Left forelimb (tissue), 1 donor: ENCODE measurements at places on chromosomes 1 and 21.

- DNase-seq = no peak
Measured at GRCh38 chr1:162292422-162292849, 84.2 kb downstream of the SPATA46 start.

GRCh38 chr1:70299472-70299871, 55.0 kb downstream of the ANKRD13C start:
- DNase-seq = no peak

- DNase-seq = peak; percentile 81
Measured at GRCh38 chr1:226309398-226310244, 657 bp upstream of the LIN9 start.

DNA sequence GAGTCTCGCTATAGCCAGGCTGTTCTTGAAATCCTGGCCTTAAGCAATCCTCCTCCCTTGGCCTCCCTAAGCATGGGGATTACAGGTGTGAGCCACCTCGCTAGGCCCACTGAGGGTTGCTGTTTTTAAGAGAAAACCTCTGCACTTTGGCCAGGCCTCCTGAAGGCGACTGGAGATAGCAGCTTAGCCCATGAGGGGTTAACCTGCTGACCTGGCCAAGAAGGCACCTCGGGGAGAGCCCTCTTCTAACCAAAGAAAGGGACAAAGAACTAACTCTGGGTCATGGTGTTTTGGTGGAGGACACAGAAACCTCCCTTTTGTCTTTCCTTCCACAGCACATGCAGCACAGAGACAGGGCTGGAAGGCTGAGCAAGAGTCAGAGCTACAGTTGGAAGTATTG, 17.7 kb upstream of the KNCN start:
- DNase-seq = peak; percentile 23

- no peak for DNase-seq
Measured at GRCh38 chr21:29789393-29789792, 150.4 kb downstream of the GRIK1 start.

GRCh38 chr1:22001409-22001808, at the start of gene CELA3A:
TSS of gene CELA3A (plus strand) at chr1:22001657. CDS start at chr1:22001675, 18 bp downstream.
- no peak for DNase-seq

DNA sequence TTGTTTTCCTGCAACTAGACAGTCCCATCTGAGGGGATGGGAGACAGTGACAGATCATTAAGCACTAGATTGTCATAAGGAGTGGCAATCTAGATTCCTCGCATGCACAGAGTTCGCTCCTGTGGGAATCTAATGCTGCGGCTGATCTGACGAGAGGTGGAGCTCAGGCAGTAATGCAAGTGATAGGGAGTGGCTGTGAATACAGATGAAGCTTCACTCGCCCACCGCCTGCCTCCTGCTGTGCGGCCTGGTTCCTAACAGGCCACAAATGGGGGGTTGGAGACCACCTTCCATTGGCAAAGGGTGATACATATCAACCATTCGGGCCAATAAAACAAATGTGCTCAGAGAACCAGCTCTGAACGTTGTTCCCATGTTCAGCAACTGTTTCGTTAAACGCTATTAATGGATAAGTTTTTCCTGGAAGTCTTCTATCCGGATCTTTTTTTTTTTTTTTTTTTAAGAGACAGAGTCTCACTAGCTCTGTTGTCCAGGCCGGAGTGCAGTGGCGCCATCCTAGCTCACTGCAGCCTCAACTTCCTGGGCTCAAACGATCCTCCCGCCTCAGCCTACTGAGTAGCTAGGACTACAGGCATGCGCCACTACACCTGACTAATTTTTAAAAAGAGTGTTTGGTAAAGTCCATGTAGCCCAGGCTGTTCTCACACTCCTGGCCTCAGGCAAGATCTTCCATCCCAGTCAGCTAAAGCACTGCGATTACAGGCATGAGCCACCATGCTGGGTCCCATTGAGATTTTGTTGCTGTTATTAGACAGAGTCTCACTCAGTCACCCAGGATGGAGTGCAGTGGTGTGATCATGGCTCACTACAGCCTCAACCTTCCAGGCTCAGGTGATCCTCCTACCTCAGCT, 8.7 kb upstream of the RSRP1 start:
- DNase-seq = no peak

GRCh38 chr1:44559330-44559729, 115.0 kb downstream of the TMEM53 start:
- DNase-seq = no peak

DNA sequence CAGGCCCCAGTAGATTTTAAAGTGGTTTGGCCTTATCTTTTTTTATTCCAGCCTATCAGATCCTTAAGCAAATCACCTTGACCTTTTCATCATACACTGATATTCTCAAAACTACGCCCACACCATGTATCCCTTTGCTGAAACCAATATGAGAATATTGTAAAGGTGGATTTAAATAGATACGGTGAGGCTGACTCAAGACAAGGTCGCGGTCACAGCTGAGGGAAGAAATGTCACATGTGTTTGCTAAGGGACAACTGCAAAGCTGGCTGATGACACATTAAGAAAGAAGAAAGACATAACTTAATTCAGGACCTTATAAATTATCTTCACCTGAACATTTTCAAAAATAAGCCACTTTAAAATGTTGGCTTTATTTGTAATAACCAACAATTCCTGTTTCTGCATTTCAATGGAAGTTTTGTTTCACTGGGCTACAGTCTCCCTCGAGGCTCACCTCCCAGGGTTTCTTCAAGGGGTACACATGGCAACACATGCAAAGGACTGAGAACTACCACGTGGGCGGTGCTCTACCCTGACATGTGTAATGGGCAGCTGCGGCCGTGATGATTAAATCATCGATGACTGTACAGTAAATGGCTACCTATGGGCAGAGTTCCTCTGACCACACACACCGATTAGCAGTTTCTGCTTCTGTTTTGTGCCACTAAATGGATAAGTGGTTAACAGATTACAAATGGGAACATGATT, 189.5 kb downstream of the SIPA1L2 start:
- no peak for DNase-seq

DNA sequence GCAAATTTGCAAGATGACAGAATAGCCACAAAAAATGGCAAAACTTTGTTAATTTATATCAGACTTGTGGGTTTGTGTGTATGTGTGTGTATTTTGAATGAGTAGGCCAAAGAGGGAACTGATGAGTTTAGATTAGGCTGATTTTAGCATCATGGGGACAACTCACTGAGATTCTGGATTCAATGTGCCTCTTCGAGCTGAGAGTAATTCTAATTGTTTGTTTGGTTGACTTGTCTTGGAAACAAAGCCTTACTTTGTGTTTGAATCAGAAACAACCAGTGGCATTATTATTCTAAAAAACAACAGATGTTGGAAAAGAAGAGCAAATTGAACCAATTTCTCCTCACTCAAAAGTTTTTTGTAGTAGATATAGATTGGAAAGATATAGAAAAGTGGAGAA, 40.5 kb upstream of the C21orf91 start:
- no peak for DNase-seq

DNA sequence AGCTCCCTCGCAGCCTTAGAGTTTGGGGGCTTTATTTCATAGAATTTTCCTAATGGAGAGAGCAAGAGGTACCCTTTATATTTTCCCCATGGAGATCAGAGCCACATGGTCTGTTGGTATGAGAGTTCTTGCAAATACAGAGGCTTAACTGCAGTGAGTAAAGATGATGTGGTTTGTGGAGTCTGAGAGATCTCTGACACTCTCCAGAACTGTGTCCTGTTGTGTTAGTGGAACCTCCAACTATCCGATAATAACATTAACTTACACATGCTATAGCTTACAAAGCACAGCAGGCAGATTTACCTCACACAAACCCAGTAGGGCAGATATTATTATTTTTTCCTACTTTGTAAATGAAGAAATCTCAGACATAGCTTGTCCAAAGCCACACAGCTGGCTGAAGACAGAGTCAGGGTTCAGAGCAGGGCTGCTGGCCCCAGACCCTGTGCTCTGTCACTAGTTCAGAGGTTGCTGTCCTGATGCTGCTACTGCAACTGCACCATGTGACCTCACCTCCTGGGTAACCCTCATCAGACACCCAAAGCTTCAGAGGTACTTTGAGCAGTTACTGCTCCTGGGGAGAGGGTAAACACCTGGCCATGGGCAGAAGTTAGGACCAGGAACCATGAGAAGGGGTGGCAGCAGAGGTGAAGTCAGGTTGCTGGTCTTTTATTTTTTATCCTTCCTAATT, 384.8 kb upstream of the PROX1 start:
- no peak for DNase-seq

DNA sequence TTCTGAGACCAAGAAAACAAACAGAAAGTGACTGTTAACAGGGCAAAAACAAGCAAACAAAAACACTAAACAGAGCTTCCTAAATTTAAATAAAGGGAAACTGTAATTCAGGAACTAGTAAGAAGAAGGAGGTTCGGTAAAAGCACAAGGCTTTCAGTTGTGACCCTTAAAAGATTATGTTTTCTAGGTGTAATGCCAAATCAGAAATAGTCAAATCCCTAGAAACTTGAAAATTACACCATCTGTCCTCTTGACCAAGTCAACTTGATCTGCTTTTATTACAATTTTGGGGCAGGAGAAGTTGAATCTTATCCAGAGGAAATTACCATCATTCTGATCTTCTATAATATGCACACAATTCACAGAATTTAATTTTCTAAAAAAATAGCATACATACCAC, 754.0 kb upstream of the ADGRL4 start:
- no peak for DNase-seq

DNA sequence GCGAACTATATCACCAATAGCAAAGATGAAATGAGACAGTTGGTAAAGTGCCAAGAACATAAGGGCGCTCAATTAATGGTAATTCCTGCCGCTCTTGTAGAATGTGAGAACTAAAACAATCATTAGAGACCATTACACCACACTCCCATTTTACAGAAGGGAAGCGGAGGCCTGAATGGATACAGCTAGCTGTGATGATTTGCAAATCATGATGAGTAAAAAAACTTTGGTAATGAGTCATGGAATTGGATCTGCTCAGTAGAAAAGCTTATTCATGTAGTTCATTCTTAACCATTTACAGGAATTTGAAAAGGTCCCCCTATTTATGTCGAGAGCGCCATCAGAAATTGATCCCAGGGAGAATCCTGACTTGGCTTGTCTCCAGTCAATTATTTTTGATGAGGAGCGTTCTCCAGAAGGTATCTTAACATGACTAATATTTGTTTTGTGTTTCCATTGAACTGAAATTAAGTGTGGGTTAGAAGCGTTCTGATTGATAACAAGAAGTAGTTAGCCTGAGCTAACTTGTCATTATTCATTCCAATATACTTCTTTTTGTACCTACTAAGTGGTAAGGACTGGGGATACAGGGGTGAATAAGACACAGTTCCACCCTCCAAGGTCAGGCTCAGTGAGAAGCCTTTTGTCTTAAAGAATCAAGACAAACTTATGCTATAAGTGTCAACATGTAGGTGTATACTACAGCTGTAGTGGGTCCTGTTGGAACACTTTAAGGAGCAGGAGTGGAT, 812 bp downstream of the TTC4 start:
- DNase-seq = no peak

- no peak for DNase-seq
Measured at GRCh38 chr1:11227106-11228077, 35.0 kb downstream of the MTOR start.

GRCh38 chr1:82836213-82836972, 1035.7 kb downstream of the ADGRL2 start:
- no peak for DNase-seq

DNA sequence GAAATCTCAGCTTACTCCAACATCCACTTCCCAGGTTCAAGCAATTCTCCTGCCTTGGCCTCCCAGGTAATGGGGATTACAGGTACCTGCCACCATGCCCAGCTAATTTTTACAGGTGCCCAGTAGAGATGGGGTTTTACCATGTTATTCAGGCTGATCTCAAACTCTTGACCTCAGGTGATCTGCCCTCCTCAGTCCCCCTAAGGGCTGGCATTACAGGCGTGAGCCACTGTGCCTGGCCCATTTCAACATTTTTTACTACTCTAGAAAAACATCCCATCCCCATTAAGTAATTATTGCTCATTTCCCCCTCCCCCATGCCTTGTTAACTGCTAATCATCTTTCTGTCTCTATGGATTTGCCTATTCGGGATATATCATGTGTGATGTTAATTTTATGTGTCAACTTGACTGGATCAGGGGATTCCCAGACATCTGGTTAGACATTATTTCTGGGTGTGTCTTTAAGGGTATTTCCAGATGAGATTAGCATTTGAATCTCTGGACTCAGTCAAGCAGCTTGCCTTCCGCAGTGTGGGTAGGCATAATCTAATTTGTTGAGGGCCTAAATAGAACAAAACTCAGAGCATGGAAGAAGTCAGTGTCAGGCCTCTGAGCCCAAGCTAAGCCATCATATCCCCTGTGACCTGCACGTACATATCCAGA, 33.0 kb upstream of the ZBTB8B start:
- DNase-seq = no peak
